ENCODE measurements at places on chromosomes 7 and 10. TPM values are rescaled to one million over a fixed set of nuclear protein-coding genes. Genes with fewer than 3 reads are reported as not detected.

- DNase-seq, result no peak
Measured at GRCh38 chr7:43769791-43770465, 11.4 kb downstream of the BLVRA start.

The DDX21 gene
- total RNA-seq, result 98.1 TPM

DNA sequence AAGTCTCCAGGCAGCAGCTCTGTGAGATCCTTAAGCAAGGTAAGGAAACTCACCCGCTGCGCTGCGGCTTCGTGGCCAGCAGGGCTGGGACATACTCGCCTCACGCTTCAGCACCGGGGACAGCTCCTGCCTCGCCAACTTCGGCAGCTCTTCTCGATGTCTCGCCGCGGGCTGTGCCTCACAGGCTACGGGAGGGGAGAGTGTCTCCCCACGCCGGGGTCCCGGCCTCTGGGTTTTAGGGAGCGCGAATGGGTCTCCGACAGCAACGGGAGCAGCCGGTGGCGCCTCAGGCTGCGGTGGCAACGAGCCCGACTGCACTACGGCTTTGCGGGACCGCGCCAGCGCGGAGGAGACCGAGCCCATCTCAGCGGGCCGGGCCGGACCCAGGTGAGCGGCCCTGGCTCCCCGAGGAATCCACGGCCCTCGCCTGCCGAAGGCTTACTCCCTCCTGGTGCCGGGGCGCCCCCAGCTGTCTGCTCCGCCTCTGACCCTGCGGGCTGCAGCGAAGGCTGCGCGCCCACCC lies 62.4 kb downstream of the LSM5 start:
- DNase-seq, result peak; percentile 74

- no peak for DNase-seq
Measured at GRCh38 chr7:101595766-101596537, 33.1 kb downstream of the MYL10 start.

The ELFN1 gene
- 0.85 TPM for total RNA-seq
